ENCODE measurements at places on chromosomes 16 and 17. TPM values are rescaled to one million over a fixed set of nuclear protein-coding genes. Genes with fewer than 3 reads are reported as not detected.

HOXB7 gene
- 24.7 TPM for total RNA-seq

CD300A gene
- not detected for total RNA-seq

GRIN2A gene
- 0.10 TPM for total RNA-seq

METTL22 gene
- total RNA-seq: 28.1 TPM

TP53TG3 gene
- not detected for total RNA-seq

DNA sequence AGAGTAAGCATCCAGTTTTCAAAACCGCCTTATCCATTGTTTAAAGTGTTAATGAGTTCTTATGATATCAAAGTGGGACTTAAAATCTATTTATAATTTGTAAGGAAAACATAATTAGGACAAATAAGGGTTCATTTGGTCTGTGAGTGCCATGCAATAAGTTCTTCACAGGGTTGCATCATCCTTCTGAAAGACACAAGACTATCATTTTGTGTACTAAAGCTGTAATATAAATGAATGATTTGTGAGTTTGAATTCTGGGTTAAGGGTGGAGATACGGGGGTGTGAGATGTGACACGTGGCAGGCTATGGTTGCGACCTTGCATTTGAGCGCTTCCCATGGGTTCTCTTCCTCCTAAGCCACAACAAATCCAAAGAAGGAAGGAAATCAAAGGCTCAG is 6.8 kb downstream of the GAN start:
- DNase-seq: no peak

- DNase-seq: no peak
Measured at GRCh38 chr17:6084311-6085161, 14.4 kb downstream of the WSCD1 start.

GRCh38 chr17:935485-935884 is 44.1 kb downstream of the NXN start:
- DNase-seq: no peak

- DNase-seq: no peak
Measured at GRCh38 chr17:32114536-32114935, 27.8 kb upstream of the RHOT1 start.

DNA sequence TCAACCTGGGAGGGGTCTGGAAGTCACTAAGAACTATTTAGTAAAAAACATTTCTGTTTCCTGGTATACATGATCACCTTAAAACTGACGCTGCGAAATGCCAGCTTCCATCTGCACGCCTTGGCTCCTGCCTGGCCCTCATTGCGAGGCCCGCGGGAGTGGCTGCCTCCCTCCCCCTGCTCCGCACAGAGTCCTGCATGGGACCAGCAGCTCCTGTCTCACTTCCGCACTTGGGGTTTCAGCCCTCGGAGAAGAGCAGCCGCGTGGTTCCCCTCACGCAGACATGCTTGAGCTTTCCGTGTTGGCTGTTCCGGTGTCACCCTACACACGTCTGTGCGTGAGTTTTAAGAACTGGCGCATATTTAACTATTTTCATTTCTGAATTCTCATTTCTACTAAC is 18.4 kb downstream of the MTHFSD start:
- DNase-seq: no peak

DNA sequence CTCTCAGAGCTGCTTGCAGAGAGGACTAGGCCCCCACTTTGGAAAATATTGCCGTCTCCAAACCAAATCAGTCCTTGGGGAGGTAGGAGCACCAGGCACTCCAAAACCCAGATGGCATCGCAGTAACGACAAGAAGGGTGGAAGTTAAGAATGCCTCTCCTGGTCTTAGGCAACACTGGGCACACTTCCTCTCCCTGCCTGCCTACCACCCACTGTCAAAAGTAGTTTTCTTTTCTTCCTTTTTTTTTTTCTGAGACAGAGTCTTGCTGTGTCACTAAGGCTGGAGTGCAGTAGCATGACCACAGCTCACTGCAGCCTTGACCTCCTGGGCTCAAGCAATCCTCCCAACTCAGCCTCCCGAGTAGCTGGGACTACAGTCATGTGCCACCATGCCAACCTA is 47.2 kb downstream of the SRL start:
- no peak for DNase-seq

DNA sequence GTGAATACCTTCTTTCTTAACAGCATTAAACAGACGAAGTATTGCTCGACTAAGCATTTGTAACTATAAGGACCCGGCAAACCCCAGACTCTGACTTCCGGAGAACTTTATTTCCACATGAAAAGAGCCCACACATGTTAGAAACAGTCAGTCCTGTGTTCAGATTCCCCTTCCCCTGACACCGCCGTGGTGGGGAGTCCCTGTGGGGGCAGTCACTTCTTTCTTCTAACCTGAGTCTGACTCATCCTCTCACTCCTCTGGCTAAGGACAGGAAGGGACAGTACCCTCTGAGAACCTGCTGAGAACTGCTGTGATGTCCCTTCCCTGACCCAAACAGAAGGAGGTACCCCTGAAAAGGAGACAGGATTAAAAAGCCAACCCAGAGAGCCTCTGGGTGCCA is 165.1 kb downstream of the XYLT1 start:
- DNase-seq: no peak

DNA sequence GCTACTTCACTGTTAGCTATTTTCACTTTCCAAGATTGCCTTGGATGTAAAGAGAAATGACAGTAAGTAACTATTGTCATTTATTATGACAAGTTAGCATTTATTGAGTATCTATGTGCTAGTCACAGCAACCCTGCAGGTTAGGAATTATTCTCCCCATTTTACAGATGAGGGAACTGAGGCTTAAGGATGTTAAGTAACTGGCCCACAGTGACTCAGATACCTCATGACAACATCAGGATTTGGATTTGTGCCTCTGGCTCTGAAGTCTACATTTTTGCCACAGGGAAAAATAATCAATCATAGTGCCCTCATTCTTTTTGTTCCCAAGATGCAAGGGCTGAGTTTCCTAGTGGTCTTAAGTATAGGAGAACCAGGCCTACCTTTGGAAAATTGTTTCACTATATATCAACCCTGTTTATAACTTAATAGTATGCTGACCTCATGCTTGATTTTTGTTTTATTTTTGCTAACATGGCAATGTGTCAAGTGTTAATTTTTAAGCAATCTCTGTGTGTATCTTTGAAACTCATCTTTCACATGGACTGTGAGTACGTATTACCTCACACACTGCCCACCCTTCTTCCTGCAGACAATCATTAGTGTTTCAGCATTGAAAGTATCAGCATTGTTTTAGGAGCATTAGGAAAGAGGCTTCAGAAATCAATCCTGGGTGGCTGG is 105.0 kb downstream of the TANGO6 start:
- peak; percentile 21 for DNase-seq

GRCh38 chr17:38883592-38884526 is 14.0 kb downstream of the LASP1 start:
- no peak for DNase-seq

GRCh38 chr17:75153780-75154194 is 525 bp downstream of the JPT1 start:
- peak; percentile 21 for DNase-seq

- no peak for DNase-seq
Measured at GRCh38 chr17:16243385-16243784, 26.4 kb downstream of the PIGL start.

DNA sequence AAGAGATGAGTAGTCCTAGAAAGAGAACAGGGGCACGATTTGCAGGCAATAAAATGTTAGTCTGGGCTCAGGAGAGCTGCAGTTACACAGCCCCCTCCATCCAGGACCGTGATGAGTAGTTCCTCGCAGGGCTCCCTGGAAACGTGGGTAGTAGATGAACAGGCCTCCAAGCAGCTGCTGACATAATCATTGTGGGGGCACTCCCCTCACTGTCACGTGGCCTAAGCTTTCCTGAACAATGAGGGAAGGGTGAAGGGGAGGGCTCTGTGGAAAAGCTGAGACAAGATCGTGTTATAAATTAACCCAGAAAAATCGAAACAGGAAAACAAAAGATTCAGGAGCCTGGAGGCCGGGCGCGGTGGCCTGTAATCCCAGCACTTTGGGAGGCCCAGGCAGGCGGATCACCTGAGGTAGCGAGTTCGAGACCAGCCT is 1.3 kb upstream of the PER1 start:
- DNase-seq: peak; percentile 92

DNA sequence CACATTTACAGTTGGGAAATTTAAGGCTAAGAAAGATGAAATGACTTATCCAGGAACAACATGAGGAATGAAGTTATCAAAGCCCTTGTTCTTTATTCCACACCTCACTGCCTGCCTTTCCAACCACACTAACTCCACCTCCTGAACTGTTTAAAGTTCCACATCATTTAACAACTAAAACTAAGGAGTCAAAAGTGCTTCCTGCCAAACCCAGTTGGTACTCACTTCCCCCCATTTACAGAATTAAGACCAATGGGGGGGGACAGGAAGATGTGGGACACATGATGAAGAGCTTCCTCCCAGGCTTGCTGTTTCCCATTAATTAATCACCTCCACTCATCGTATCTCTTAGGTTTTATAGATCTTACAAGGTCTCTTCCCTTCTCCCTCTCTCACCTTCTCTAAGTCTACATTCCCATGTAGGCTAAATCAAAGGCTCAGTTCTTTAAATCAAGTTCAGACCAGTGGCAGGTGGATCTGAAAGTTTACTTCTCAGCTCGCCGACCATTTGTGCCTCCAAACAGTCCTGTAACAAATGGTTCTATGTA is 19.2 kb upstream of the TMEM101 start:
- no peak for DNase-seq

GRCh38 chr17:41772586-41773189 is 13.8 kb downstream of the JUP start:
- no peak for DNase-seq
